Common myeloid progenitor, CD34-positive (primary cell): ENCODE measurements at places on chromosomes 11 and 22.

GRCh38 chr11:44416776-44417175 lies 106.8 kb upstream of the ALX4 start:
- no peaks in the 10 kb centered on the region for H3K27me3 ChIP-seq
- H3K4me3 ChIP-seq = no peak overlapping the region
- DNase-seq = no peak
- no peak overlapping the region for H3K27ac ChIP-seq

DNA sequence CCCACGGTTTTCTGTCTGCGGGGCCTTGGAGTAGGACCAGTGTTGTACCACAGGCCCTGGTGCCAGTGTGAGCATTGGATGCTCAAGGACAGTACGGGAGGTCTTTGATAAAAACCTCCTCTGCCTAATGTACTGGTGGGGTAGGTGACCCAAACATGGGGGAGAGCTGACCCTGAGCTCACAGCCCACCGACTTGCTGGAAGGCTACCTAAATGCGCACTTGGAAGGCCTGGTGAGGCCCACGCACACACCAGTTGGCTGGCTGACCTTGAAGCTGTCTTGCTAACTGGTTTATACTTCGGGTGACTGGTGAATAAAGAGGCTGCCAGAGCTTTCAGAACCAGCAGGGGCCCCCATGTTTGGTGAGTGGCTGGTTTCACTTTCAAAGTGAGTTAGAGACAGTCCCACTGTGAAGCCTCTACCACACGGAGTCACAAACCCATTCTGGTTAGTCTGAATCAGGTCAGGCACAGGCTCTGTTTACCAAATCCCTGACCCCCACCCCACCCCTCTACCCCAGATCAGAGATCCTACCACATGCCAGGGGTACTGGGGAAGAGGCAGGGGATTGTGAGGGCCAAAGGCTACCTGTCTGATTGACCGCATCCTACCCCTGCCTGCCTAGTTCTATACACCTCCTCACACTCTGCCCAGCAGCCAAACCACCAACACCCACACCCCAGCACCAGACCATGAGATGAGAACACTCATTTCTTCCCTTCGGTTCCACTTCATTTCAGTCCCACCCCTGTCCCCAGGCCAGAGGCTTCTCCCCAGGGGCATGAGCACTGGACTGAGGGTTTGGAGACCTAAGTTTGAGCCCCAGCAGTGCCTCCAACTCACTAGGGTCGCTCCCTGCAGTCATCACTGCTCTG lies 12.7 kb upstream of the IL2RB start:
- H3K4me1 ChIP-seq = peaks cover 27% of the 10 kb centered on the region
- no peaks in the 10 kb centered on the region for H3K36me3 ChIP-seq
- H3K27ac ChIP-seq = no peak overlapping the region

DNA sequence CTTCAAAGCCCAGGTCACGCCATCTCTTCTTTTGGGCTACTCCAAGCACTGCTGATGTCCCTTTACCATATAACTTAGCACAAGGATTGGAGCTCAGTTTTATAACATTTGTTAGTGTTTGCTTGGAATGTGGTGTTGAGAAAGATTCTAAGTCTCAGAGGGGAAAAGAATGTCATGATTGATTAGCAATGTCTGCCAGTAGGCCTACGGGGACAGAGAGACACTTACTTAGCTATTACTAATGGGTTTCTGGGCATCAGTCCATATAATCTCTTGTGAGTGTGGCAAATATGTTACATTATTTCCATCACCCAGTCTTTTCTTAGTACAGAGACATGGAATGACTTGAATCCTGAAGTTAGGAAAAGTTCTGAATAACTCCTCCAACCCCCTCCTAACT lies 75.4 kb upstream of the FSHB start:
- no peaks in the 10 kb centered on the region for H3K4me1 ChIP-seq
- H3K4me3 ChIP-seq = no peak overlapping the region
- no peaks in the 10 kb centered on the region for H3K27me3 ChIP-seq
- no peak overlapping the region for H3K27ac ChIP-seq
- no peaks in the 10 kb centered on the region for H3K36me3 ChIP-seq

- peaks cover 49% of the 10 kb centered on the region for H3K36me3 ChIP-seq
- no peaks in the 10 kb centered on the region for H3K27me3 ChIP-seq
- H3K4me1 ChIP-seq = no peaks in the 10 kb centered on the region
These were observed 38.6 kb downstream of the CEP164 start for GRCh38 chr11:117366248-117366647.

DNA sequence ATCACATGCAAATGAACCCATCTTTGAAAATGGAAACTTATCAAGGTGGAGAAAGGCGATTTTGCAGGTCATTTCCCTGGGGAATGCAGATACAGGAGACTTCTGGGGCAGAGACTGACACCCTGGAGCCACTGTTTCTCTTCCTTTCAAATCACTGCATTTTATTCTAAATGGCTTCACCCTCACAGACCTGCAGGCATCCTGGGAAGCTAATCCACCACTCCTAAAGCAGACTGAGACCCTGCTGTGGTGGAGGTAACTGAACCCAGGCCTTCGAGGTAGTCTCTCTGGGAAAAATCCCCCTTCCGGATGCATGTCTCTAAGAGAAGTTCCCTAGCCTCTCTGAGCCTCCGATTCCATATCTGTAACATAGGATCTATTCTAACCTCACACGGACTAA lies 20.9 kb upstream of the CSNK2A3 start:
- no peaks in the 10 kb centered on the region for H3K4me1 ChIP-seq
- no peaks in the 10 kb centered on the region for H3K36me3 ChIP-seq
- no peak overlapping the region for H3K4me3 ChIP-seq
- no peaks in the 10 kb centered on the region for H3K27me3 ChIP-seq
- no peak for DNase-seq
